HT1080 (cell line): ENCODE measurements at places on chromosomes 4 and X.

DNA sequence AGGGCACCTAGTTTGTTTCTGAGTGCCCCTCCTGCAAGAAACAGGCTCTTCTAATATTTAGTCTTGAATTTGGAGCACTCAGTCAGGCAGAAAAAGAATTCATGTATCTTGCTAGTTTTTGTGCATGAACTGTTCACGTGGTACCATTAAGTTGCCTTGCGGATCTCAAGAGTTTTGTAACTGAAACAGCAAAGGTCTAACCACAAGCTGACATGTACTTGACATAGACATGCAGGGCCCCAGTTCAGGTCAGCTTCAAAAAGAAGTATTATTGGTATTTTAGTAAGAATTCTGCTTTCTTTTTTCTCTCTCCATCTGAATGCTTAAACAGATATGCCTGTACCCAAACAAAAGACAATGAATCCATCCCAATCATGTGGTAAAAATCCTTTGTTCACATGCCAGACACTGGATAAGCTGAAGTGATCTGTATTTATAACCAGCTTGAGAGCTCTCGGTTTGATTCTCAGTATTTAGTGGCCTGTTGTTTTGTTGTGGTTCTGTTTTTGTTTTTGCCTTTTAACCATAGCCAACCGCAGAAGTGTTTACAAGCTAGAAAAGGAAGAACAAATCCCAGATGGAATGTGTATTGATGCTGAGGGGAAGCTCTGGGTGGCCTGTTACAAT lies 13.0 kb downstream of the RGN start:
- no peak for DNase-seq

DNA sequence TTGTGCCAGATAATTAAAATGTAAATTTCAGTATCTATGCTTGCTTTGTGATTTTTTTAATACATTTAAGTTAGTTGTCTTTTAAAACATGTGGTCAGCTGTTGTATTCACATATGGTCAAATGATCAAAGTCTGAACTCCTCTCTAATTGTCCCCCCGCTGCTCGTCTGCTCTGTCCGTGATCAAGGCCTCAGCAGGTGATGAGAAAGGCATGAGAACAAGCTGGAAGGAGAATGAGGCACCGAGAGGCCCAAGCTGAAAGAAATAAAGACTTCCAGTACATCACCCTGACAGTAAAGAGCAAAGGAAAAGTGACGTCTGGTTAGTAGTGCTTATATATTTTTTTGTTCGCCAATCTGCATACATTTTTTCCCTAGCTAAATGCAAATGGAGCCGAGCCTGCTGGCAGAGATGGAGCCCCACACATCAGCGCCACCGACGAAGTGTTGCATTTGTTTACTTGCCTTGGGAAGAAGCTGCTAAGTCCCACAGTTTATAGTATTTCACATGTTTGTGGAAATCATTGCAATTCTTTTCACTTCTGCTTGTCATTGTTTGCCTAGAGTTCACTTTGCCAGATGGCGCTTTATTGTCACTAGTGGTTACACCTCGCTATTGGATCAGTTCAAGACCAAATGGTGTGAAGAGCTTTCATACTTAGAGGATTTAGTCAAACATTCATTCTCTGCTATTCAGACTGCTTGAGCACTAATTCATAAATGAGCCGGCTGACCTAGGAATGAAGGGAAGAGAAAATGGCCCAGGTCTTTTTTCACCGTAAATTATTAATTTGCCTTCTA lies 181.5 kb downstream of the ZIC3 start:
- DNase-seq = no peak

- DNase-seq = no peak
Observed at GRCh38 chrX:150472306-150472705, 96.1 kb upstream of the MTM1 start.

DNA sequence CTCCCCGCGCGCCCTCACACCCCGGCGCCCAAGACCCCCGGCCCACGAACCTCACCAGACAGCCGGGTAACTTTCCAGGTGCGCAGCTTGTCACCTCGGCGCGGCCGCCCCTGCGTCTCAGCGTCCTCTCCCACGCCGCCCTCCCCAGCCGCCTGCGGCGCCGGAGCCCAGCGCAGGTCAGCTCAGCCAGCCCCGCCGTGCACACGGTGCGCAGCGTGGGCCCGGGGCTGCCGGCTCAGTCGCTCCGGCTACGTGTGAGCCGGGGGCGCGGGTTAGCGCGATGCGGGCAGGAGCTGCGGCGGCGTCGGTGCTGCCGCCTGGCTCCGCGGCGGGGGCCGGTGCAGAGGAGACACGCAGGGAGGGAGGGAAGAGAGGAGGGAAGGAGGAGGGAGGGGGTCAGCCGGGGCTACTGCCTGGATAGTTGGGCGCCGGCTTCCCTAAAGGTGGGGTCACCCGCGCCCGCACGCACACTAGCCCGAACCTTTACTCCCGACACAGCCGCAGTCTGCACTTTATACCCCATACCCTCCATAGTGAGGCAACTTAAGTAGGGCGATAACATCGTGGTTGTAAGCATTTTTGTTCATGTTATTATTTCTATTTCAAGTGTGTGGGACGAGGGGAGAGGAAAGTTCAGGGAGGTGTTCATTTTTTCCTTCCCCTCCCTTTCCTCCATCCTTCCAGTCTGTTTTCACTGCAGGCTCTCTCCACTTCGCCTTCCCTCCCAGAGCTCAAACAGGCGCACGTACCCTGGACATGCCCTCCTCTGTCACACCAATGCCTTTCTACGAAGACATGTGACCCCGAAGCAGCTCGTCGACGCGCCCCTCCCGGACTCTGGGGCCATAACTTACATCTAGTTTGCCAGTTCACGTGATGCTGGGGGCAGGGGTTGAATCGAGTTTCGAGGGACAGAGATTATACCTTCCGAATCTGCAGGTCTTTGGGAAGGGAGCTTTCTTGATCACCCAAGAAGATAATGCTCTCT lies at the start of gene PRKG2:
Gene PRKG2, minus strand, starts transcription at position 342 of the 988 bp plus-strand sequence. CDS start 10,175 bp downstream, outside the sequence.
- DNase-seq = no peak

DNA sequence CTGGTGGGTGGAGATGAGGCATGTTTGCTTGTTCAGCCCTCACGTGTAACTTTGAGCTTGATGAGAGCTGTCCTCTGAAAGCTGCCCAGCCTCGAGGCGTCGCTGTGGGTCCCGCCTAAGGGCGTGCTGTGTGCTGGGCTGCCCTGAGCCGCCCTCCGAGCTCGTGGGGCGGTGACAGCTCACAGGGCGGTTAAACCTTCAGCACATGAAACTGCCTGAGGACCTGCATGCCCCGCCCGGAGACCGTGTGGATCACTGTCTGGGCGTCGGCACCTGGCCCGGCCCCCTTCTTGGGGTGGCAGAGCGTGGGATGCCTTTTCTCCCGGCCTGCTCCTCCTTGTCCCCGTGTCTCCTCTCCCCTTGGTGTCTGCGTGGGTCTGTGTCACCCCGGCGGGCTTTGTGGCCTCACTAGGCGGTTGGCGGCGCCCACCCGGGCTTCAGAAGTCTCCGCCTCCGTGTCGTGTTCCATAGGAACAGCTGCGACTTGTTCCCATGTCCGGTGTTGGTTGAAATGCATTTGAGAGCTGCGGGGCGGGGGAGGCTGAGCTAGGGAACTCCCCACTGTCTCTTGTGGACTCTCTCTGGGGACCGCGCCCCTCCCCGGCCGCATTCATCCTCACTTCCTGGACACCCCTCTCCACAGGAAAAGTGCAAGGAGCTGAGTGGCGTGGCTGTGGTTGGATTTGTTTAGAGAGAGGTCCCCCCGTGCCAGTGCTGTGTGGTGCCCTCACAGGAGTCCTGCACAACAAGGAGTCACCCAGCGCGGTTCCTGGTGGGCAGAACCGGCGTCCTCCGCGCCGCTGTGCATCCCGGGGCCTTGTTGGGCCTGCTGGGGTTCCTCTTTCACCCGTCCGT lies 6.8 kb downstream of the AKAP17A start:
- no peak for DNase-seq

GRCh38 chrX:18278449-18278848 lies 57.8 kb upstream of the BEND2 start:
- no peak for DNase-seq

GRCh38 chrX:48613502-48614160 lies 16.3 kb downstream of the WDR13 start:
- DNase-seq = no peak

GRCh38 chrX:97126020-97126419 lies 242.3 kb downstream of the RPA4 start:
- peak; percentile 17 for DNase-seq

DNA sequence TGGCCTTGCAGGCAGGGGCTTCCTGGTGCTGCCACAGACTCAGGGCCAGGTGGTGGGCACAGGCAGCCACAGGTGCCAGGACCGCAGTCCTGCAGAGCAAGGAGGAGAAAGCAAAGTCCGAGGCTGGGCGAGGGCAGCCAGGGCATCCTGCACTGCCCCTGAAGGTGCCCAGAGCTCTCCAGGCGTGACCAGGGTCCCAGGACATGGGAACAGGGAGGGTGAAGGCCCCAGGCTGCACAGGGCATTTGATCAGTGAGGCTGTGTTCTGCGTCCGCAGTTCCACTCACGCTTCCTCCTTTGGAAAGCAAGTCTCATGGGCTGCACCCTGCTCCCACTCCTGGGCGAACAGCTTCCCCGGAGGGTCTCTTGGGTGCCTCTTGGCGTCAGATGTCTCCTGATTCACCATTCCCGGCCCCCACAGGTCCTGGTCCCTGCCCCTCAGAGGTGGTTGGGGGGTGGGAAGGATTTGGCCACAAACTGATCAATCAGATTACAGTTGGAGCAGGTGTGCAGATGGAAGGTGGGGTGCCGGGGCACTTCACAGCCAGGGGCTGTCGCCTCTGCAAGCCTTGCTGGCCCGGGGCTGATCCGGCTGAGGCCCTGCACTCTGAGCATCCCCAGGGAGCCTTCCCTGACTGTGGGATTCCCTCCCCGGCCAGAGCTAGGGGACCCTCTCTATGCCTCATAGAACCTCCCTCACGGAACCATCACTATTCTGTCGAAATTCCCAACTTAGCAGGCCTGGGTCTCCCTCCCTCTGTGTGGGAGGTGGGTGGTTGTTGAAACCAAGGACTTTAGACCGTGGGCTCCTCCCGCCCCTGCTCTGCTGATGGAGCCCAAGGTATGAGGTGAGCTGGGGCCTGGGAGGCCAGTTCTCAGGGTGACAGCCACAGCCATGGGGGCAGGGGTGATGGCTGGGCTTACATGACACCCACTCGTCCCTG lies 3.3 kb downstream of the SH3TC1 start:
- no peak for DNase-seq

GRCh38 chr4:182818926-182819730 lies 98.1 kb downstream of the DCTD start:
- no peak for DNase-seq

GRCh38 chr4:145851511-145852201 lies 87.0 kb downstream of the ZNF827 start:
- no peak for DNase-seq

DNA sequence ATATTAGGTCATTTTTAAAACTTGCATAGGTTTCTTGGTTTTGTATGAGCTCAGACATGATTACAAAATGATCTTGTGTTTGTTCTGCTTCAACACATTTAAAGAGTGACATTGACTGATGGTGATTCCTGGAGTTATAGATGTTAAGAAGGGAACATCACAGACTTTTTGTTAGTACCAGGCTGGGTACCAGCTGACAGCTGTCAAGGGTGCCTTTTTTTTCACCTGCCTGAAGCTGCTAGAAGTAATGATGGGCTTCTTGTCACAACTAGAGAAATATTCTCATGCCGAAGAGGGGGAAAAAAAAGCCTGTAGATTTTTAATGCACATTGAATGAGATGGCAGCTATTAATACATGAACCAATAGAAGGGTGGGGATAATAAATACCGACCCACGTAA lies 226.6 kb upstream of the TRAM1L1 start:
- DNase-seq = no peak

DNA sequence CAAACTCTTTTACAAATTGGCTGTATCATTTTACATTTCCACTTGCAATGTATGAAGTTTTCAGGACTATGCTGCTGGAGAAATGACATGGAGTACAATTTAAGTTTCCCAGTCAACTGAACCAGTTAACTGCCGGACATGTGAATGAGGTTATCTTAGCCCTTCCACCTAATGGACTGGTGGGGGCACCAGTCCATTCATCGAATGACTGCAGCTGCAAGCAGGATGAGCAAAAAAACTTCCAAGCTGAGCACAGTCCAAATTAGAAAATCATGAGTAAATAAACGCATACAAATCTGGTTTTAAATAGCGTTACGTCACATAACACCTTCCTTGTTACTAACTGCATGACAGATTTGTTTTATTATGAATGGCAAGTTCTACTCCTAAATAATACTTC lies 1131.5 kb downstream of the PCDH18 start:
- DNase-seq = no peak

- DNase-seq = no peak
Observed at GRCh38 chrX:120015145-120016067, 62.1 kb downstream of the RHOXF2B start.

GRCh38 chrX:150983521-150984168 lies 510 bp downstream of the HMGB3 start:
- DNase-seq = no peak

DNA sequence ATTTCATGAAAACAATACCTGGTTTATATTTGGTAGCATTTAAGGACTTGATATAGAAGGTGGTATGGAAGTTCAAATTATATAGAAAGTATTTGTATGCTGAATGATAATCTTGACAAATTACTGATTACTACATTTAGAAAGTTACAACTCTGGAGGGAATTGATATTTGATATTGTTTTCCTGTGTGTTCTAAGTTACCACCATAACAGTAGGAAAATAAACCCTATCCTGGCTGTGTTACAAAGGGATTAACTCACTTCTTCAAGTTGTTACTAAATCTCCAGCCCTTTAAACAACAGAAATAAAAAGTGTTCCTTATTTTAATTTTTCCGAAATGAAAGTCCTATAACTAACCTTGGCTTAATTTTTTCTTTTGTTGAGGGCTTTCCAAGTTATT lies 36.6 kb downstream of the FHL1 start:
- DNase-seq = no peak

- no peak for DNase-seq
Observed at GRCh38 chr4:47270201-47270888, 193.2 kb downstream of the COMMD8 start.

DNA sequence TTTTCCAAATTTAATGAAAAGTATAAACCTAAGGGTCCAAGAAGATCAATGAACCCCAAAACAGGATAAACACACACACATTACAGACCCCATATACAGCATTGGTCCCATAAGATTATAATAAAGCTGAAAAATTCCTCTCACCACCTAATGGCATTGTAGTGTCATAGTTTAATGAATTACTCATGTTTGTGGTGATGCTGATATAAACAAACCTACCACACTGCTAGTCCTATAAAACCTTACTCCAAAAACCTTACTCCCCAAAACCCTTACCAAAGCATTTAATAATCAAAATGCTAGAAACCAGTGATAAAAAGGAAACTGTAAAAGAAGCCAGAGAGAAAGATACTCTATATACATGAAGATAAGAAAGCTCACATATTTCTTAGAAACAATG lies 148.1 kb upstream of the SH3RF1 start:
- DNase-seq = no peak

DNA sequence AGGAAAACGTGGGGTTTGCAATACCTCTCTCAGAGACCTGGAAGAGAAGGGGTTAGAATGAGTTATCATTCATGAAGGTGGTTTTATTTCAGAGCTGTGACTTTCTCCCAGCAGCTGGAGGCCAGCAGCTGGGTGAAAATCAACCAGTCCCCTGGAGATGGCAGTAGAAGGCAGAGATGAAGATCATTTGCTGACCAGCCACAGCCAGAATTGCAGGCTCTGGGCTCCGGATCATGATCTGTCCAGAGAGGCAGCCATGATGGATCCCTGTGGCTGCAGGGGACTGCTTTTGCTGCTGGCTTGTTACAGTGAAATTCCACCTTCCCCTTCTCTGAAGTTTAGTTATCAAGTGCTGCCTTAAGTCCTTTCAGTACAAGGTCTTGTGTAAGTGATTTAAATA lies 46.9 kb upstream of the TAB3 start:
- peak; percentile 34 for DNase-seq
